ENCODE measurements at places on chromosomes 6 and 20.

GRCh38 chr6:90295854-90296340 lies 746 bp downstream of the BACH2 start:
- DNase-seq: peak; percentile 51

DNA sequence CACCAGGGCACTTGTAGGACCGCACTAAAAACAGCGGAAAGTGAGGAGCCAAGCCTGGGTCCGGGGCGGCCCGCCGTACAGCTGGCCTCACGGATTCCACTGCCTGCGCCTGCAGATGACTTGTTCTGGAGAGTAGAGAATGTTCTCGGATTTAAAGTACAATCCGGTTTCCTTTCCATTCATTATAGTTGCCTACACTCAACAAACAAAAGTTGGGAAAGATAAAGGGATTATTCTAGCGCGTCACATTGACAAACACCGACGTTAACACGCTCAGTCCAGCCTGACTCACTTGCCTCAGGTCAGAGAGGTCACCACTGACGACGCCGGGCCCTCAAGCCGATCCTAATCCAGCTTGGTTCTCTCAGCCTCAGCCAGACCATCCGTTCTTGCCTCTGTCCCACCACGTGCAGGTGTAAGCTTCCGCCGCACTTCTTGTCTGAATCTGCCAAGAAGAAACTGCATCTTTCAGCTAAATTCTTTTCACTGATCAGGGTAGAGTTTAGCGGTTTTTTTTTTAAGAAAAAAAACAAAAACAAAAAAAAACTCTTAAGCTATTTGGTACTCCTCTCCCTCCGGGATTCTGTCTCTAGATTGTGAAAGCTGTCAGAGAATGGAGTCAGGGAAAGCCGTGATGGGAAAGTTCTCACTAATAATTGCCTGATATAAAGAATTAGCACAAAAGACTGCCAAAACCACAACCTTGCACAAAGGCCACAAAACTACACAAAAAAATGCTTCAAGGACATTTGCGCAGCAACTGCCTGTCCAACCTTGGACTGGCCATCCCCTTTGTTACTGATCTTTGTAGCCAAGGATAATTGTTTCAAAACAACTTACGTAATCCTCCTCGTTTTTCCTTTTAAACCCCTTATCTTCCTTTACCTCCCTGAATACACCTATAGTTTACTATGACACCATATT lies 1.1 kb upstream of the PHF10 start:
- DNase-seq: peak; percentile 68

GRCh38 chr6:157224178-157224950 lies 99.0 kb downstream of the TMEM242 start:
- DNase-seq: no peak

- peak; percentile 37 for DNase-seq
These were observed 8.1 kb upstream of the C20orf144 start for GRCh38 chr20:33653900-33654596.

DNA sequence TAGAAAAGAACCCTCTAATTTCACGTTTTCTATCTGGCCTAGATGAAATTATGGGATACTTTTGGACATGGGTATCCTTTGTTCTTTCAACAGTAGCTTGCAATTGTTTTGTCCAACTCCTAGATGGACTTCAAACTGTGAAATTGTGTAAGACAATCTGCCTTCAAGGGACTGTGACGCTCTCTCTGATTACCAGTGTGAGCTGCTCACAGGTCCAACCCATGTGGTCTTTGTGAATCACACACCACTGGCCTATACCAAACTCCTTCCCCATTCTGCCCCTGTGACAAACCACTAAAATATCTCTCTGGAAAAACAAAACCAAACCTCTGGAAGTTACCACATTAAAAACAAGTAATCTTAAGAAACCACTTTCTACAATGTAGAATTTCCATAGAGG lies 59.5 kb downstream of the NINL start:
- DNase-seq: no peak

DNA sequence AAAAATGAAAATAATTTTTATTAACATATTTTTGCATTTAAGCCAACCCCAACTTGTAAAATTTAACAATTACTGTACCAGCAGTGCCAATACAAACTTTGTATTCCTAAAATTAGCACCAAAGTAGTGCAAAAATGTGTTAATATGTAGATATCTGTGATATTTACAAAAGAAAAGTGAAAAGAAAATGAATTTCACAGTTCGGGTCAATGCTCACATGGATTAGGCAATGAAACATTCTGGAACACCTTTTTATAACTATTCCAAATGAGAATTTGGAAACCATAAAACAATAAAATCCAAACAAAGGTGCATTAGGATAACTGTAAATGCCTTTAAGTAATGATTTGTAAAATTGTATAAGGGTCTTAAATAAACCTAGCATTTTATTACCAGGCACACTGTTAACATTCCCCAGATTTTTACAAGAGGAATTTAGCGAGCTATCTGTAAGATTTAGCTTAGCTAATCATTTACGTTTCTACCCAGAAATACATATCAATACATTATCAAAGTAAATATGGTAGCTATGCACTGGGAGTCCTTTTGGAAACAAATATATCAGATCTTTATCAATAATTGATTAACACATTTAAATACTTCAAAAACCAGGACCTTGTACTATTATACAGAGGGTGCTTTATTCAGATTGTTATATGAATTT lies 112.2 kb downstream of the MTFR2 start:
- no peak for DNase-seq

Measured in SK-N-DZ (cell line).